ENCODE measurements at places on chromosomes 6 and 20.

GRCh38 chr6:25365154-25365553 is 86.0 kb downstream of the CARMIL1 start:
- no peak for DNase-seq

DNA sequence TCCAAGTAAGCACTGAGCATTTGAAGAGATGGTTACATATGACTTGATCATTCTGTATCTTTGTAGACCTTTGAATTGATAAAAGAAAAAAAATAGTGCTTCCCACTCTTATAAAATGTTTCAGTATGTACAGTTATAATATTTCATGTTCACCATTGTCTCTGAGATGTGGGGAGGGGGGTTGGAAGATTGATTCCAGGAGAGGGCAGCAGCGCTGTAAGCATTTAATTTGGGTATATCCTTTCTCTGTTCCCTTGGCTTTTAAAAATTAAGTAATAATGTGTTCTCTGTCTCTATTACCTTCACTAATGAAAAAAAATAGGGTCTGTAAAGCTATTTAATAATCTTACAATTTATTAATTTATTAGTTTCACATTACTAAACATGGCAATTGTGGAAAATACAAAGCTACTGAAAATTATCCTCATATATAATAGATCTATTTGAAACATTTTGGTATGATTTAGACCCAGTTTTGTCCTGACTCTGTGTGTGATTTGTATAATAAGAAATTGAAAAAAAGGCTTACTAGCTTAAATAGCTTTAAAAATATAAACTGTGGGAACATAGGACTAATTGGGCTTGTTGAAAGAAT is 341.2 kb downstream of the CDKAL1 start:
- DNase-seq = no peak

GRCh38 chr6:43911354-43912115 is 141.5 kb downstream of the VEGFA start:
- no peak for DNase-seq

- DNase-seq = no peak
Measured at GRCh38 chr6:161222706-161223234, 51.1 kb downstream of the AGPAT4 start.

DNA sequence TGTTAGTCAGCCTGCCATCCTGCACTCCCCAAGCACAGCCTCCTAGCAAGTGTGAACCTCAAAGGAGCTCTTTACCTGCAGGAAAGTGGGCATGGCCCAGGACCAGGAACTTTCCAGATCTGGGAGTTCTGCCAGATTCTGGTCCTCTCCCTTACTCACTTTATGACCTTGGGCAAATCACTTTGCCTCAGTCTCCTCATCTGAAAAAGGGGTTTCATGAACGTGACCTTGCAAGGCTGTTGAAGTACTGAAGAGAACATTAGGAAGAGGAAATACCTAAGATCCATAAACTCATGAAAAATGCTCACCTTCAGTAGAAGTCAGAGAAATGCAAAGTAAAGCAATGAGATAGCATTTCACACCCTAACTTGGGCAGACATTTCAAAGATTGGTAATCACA is 26.8 kb upstream of the DSN1 start:
- no peak for DNase-seq

DNA sequence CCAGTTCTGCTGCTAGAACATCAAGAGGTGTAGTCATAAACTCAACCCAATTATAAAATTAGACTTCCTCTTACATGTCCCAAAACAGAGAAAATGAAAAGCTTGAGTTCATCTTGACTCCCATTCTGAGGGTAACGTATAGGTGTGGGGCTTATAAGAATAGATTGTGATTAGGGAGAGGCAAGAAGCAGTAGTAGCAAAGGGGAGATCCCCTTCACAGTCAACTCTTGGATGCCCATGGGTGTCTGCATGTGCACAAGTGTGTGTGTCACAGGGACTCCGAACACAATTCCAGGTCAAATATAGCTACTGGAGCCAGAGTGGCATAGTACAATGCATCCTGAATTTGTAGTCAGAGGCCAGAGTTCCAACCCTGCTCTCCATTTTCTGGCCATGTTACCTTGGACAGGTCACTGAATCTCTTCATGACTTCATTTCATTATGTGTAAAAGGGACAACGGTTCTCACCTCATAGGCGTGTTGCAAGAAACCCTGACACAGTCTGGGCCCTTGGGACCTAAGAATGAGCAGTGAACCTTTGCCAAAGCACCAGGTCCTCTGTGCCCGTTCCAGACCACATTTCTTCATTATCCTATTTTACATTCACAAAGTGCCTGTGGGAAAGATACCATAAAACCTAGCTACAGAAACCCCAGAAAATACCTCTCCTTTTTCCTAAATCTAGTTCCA is 11.8 kb downstream of the GSTA4 start:
- no peak for DNase-seq

GRCh38 chr6:129929433-129929832 is 68.3 kb upstream of the TMEM244 start:
- DNase-seq = no peak

DNA sequence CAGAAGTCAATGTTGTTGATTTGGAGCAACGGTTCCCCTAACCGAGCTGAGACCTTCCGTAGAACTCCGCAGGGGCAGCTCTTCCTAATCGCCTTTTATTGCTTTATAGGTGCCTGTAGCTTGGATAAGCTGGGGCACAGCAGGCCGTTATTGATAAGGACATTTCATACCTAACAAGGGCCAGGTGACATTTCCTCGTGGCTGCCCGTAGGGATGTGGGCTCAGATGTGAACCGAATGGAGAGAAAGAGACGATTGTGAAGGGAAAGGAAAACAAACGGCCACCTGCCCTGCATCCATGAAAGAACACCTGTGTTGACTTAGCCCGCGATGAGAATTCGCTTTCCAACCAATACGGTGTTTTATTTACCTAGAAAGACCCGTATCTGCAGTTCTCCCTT is 53.3 kb upstream of the DACT2 start:
- DNase-seq = no peak

- no peak for DNase-seq
Measured at GRCh38 chr6:81238390-81238789, 514.1 kb downstream of the TENT5A start.

DNA sequence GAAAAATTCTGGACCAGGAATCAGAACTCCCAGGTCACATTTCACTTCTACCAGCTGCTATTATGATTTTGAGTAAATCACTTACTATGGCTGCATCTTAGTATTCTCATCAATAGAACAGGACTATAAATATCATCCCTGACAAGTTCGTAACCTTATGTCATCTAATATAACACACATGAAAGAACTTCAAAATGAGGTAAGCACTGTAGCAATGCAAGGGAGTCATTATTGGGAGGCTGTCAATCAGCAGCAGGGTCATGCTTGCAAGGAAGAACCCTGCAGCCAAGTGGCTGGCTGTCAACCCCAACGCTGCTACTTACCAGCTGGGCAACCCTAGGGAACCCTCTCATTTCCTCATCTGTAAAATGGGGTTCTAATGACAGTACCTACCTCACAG is 123.3 kb upstream of the B3GAT2 start:
- DNase-seq = no peak

- no peak for DNase-seq
Measured at GRCh38 chr6:18668994-18669393, 281.8 kb downstream of the RNF144B start.

- DNase-seq = no peak
Measured at GRCh38 chr20:59777814-59778575, 155.4 kb downstream of the SYCP2 start.

GRCh38 chr6:80547827-80548226 is 441.4 kb downstream of the BCKDHB start:
- DNase-seq = no peak

DNA sequence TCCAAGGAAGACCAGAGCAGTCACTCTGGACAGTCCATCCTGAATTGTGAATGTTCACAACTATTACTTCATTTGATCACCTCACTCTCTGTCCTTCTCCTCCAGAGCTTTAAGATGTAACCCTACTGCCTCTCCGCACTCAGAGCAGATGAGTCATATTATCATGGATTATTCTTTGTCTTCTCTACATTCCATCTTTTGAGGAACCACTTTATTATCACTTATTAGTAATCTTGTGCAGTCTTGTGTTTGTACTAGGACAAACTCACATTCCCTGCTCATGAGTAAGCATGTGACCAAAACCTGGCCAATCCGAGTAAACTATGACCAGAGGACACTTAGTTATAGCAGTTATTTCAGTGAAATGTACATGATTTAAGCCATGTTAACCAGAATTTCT is 401.5 kb upstream of the ADGRB3 start:
- DNase-seq = no peak

DNA sequence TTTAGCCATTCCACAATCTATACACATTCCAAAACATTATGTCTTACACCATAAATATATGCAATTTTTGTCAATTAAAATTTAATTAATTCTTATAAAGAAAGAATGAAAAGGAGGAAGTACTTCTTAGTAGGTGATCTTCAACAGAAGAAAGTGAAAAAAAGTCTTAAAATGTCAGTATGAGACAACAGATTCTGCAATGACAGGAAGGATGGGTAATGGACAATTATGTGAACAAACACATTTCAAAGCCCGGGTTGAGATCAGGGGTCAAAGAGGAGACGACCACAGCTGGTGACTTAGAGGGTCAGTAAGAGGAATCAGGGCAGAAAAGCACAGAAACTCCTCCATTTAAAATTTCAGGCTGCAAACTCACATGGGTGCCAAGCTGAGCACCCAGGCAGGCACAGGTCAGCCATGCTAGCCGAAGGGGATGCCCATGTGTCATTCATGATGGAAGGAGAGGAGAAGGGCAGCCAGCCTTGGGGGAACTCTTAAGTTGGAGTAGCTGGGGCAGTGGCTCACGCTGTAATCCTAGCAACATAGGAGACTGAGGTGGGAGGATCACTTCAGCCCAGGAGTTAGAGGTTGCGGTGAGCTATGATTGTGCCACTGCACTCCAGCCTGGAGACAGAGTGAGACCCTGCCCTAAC is 11.0 kb downstream of the VSX1 start:
- no peak for DNase-seq

- DNase-seq = no peak
Measured at GRCh38 chr20:63206878-63207277, 9.1 kb downstream of the YTHDF1 start.

GRCh38 chr6:61675734-61676133 is 610.3 kb downstream of the KHDRBS2 start:
- no peak for DNase-seq

GRCh38 chr20:54742193-54742592 is 266.8 kb downstream of the DOK5 start:
- DNase-seq = no peak

- DNase-seq = no peak
Measured at GRCh38 chr6:125041740-125042459, 79.7 kb downstream of the RNF217 start.

- DNase-seq = no peak
Measured at GRCh38 chr6:11007715-11008608, 36.1 kb downstream of the ELOVL2 start.

DNA sequence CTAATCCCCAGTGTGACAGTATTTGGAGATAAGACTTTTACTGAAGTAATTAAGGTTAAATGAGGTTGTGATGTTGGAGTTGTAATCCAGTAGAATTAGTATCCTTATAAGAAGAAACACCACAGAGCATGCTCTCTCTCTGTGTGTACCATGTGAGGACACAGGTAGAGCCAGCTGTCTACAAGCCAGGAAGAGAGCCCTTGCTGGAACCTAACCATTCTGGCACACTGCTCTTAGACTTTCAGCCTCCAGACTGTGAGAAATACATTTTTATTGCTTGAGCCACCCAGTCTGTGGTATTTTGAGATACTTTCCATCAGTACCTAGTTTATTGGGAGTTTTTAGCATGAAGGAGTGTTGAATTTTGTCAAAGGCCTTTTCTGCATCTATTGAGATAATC is 110.2 kb downstream of the PHF3 start:
- no peak for DNase-seq

DNA sequence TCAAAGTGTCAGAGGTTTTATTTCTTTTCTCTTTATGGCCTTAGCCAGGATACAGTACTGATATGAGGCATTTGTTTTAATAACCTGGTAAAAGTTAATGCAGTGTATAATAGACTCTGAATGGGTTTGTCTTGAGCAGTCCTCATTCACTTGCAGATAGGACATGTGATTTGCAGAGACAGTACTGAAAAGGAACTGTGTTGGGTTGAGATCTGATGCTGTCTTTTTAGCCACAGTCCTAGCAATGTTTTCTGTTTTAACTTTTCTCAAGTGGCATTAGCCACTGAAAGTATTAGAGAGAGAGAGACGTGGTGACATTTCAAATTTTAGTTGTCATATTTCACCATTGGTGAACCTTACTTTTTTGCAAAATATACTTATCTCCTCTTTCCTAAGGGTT is 547.2 kb upstream of the MAN1A1 start:
- DNase-seq = no peak

DNA sequence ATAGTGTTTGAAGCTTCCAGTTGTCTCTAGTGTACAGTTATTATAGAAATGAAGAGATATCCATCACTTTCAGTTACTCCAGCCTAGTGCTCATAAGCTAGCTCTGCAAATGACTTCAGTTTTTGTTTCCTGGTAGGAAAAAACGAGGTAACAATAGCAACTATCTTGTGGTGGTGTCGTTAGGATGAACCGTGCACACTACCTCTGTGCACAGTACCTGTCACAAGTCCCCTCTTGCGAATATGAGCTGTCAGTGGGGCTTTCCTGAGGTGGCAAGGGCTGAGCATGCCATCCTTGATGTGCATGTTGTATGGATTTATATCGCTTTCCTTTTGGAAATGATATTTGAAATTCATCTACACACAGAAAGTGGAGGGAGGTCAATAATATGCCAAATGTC is 151.8 kb downstream of the ARID1B start:
- no peak for DNase-seq

- no peak for DNase-seq
Measured at GRCh38 chr6:135323202-135323668, 142.1 kb downstream of the MYB start.

DNA sequence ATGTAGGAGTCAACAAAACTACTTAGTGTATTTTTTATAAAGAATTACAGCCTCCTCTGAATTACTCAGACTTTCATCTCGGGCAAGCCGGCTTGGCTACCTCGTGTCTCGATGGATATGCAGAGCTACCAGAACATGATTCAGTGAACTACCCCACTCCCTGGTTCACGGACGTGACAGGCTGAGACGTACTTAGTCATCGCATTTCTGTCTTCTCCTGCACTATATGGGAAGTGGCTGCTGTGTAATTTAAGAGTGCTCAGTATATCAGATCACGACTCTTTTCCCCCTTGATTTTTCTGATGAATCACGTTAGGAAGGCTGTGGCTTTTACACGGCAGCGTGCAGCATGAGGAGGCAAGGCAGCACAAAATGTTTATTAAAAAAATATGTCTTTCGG is 302.7 kb upstream of the ZFP64 start:
- DNase-seq = no peak

DNA sequence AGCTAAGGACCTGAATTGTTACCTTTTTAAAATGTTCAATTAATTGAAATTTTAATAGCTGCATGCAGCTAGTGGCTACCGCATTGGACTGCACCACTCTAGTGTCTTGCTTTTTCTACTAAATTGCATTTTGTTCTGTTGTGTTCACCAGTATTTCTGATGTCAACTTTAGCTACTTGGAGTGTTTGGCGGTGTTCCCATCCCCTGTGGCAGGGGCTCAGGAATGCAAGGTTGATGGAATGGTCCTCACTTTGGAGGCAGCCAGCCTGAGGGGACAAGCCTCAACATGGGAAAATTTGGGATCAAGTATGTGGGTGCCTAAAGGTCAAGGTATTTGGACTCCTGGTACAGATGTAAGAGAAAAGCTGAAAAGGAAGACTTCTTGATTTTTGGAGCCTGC is 230.1 kb upstream of the PRND start:
- DNase-seq = no peak

GRCh38 chr6:81890846-81891245 is 138.4 kb upstream of the TENT5A start:
- DNase-seq = no peak
